HFFc6 (cell line): ENCODE measurements at places on chromosomes 4 and X. TPM values are rescaled to one million over a fixed set of nuclear protein-coding genes. Genes with fewer than 3 reads are reported as not detected.

Gene HERC5
- 0.05 TPM in 1 of 3 replicates, not detected in the others for total RNA-seq

Gene KLHL4
- not detected in 3 replicates for total RNA-seq

GRCh38 chrX:257681-258289 lies 23.4 kb upstream of the PLCXD1 start:
- H3K27ac ChIP-seq: no peak overlapping the region
- no peak overlapping the region for H3K4me3 ChIP-seq
- DNase-seq: no peak
- no peaks in the 10 kb centered on the region; the same call in 1 of the 2 replicates for H3K36me3 ChIP-seq

GRCh38 chr4:124060261-124060918 lies 652.1 kb downstream of the ANKRD50 start:
- H3K27ac ChIP-seq: no peak overlapping the region
- DNase-seq: no peak
- peaks cover 18% of the 10 kb centered on the region for H3K4me1 ChIP-seq
- no peaks in the 10 kb centered on the region for H3K36me3 ChIP-seq
- no peaks in the 10 kb centered on the region for H3K27me3 ChIP-seq

Gene TMEM47
- 83.7 to 118 TPM (median 99.4 TPM) in 3 replicates for total RNA-seq

GRCh38 chrX:39815631-39816030 lies 282.1 kb downstream of the BCOR start:
- DNase-seq: no peak
- H3K27ac ChIP-seq: no peak overlapping the region
- H3K36me3 ChIP-seq: no peaks in the 10 kb centered on the region
- H3K27me3 ChIP-seq: no peaks in the 10 kb centered on the region
- H3K4me3 ChIP-seq: no peak overlapping the region
- H3K4me1 ChIP-seq: peaks cover 24% of the 10 kb centered on the region

DNA sequence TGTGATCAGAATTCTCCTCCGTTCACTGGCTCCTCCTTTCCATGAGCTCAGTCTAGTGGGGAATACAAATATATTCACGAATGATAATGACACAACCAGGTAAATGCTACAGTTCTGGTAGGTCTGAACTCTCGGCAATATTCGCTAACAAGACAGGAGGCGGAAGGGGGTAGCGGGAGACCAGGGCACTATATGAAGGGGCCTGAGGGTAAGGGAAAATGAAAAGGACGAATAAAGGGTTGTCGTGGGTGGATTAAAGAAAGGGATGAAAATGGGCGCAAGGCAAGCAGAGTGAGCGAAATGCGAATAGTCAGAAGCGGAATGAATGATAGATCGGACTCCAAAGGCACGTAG lies 743 bp downstream of the NKAP start:
- H3K27me3 ChIP-seq: peaks cover 2% of the 10 kb centered on the region; the same call in 1 of the 2 replicates
- H3K4me1 ChIP-seq: peaks cover 14% of the 10 kb centered on the region
- no peak for DNase-seq
- no peaks in the 10 kb centered on the region for H3K36me3 ChIP-seq

DNA sequence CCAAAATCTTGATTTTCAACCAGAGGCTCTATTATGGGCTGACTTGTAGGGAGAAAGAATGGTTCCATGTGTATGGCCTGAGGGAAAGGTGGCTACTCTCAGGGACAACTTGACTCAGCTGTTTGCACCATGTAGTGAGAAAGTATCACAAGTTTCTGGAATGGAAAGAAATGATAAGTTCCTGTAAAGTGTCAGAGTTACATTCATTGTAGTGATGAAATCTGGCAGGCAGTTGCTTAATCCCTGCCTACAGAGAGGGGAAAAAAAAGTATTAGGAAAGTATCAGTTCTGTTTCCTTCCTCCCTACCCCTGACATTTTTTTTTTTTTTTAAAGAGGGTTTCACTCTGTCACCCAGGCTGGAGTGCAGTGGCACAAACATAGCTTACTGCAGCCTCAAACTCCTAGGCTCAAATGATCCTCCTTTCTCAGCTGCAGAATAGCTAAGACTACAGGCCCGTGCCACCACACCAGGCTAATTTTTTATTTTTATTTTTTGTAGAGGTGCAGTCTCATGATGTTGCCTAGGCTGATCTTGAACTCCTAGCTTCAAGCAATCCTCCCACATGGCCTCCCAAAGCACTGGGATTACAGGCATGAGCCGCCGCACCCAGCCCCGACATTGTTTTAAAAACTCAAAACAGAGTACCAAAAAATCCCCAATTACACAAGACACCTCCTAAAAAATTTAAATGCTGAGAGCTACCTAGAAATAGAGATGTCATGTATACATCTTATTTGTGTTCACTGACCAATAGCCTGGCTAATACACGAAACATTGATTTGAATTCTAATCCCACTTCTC lies 4.8 kb upstream of the FBXL5 start:
- H3K27me3 ChIP-seq: peaks cover 2% of the 10 kb centered on the region
- DNase-seq: no peak
- H3K27ac ChIP-seq: peak overlapping the region; percentile 5; the same call in 1 of the 2 replicates
- H3K36me3 ChIP-seq: peaks cover 6% of the 10 kb centered on the region; the same call in 1 of the 2 replicates

Gene ADGRG2
- total RNA-seq: not detected in 3 replicates

Gene DGKK
- not detected in 3 replicates for total RNA-seq

Gene LRP2BP
- 0.18 to 0.31 TPM (median 0.22 TPM) in 3 replicates for total RNA-seq

GRCh38 chr4:42498040-42498439 lies 100.8 kb downstream of the SHISA3 start:
- no peak for DNase-seq
- no peaks in the 10 kb centered on the region for H3K4me1 ChIP-seq
- H3K36me3 ChIP-seq: no peaks in the 10 kb centered on the region
- no peaks in the 10 kb centered on the region for H3K27me3 ChIP-seq
- H3K27ac ChIP-seq: no peak overlapping the region

DNA sequence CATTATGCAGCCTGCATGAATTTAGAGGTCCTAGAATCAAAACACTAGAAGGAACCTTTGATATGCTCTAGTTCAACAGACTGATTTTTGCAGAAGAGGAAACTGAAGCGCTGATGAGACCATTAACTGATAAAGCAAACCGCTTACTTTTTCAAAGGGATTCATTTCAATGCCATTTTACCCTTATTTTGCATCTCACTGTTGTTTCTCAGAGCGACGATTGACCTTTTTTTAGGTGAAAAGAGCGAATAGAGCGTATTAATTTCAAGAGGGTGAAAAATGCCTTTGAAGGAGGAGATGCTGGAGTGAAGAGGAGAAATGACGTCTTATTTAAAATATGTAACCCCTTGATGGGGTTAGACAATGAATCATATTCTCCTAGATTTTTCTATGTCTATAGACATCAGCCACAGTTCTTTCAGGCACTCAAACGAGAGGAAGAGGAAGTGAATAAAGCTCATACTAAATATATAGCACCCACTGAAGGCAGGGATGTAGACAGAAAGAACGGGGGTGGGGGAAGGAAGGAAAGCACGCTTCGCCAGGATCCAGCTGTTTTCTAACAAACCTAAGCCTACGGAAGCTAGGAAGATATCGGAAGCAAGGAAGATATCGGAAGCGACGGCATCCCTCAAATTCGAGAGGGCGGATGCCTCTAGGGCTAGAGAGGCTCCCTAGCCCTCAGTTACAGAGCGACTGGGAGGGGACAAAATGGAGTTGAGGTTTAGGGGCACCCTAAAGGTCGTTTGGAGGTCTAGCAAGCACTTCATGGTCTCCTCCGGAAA lies 848 bp downstream of the ACSL4 start:
- peak overlapping the region; percentile 99 for H3K27ac ChIP-seq
- DNase-seq: peak; percentile 45
- H3K36me3 ChIP-seq: peaks cover 24% of the 10 kb centered on the region
- peaks cover 34% of the 10 kb centered on the region for H3K4me1 ChIP-seq
- H3K4me3 ChIP-seq: peak overlapping the region; percentile 100

- H3K27ac ChIP-seq: no peak overlapping the region
- H3K27me3 ChIP-seq: no peaks in the 10 kb centered on the region; the same call in 1 of the 2 replicates
- H3K4me3 ChIP-seq: no peak overlapping the region
- H3K4me1 ChIP-seq: no peaks in the 10 kb centered on the region
Measured at GRCh38 chrX:132411310-132411977, 77.4 kb downstream of the MBNL3 start.

GRCh38 chr4:139973015-139973414 lies 181.0 kb downstream of the MAML3 start:
- no peak overlapping the region for H3K4me3 ChIP-seq
- no peak overlapping the region for H3K27ac ChIP-seq
- peaks cover 10% of the 10 kb centered on the region for H3K4me1 ChIP-seq
- no peaks in the 10 kb centered on the region for H3K27me3 ChIP-seq

- no peaks in the 10 kb centered on the region for H3K27me3 ChIP-seq
- peaks cover 8% of the 10 kb centered on the region; the same call in 1 of the 2 replicates for H3K36me3 ChIP-seq
- no peak overlapping the region for H3K4me3 ChIP-seq
- DNase-seq: no peak
- no peak overlapping the region for H3K27ac ChIP-seq
- no peaks in the 10 kb centered on the region for H3K4me1 ChIP-seq
Measured at GRCh38 chrX:24002167-24002566, 24.8 kb downstream of the KLHL15 start.

DNA sequence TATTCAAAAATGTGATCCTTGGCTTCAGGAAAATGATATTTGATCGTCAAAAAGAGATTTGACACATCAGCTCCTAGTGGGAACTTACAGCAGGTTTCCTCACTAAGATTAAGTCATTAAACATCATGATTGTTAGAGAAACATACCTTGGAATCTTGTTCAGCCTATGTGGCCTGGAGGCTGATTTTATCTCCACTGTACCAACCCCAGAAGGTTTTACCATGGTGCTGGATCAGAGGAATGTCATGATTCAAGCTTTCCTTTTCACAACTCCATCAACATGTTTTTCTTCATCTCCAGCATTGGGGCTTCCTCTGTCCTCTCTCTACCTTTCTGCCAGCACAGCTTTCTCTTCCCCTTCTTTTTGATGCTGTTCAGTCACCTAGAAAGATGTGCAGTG lies 68.4 kb upstream of the MID1IP1 start:
- H3K4me1 ChIP-seq: no peaks in the 10 kb centered on the region
- no peaks in the 10 kb centered on the region for H3K36me3 ChIP-seq
- H3K27me3 ChIP-seq: peaks cover 2% of the 10 kb centered on the region; the same call in 1 of the 2 replicates
- no peak overlapping the region for H3K27ac ChIP-seq

Gene FHIP1A
- 0.73 and 0.77 TPM in 2 replicates for total RNA-seq

Gene TCEAL2
- not detected in 3 replicates for total RNA-seq

DNA sequence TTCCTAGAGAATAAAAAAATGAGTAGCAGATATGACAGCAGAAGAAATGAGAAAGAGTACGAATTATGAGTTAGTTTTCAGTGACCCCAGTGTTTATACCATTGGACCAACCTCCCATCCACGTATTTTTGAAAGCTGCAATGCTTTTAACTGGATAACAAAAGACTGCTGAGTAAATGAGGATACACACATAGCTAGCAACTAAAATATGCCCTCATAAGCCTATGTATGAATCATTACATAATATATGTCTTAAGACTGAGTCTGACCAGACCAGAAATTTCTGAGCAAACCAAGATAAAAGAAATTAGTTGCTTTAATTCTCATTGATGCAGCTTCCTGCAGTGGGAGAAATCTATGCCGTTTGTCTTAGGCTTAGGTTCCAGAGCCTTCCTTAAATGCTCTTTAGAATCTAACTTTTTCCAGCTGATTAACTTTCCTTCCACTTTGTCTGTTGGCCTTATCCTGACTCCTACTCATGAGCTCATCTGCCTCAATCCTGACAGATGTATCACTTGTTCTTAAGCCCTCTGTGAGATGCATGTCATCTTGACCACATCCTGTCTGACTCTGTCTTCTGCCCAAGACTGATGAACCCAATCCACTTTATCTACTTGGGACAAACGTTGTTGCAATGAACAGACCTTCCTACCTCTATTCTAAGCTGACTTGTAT lies 301.4 kb upstream of the AADAT start:
- no peak overlapping the region for H3K27ac ChIP-seq
- H3K4me1 ChIP-seq: no peaks in the 10 kb centered on the region
- no peaks in the 10 kb centered on the region for H3K36me3 ChIP-seq
- DNase-seq: no peak
- H3K27me3 ChIP-seq: no peaks in the 10 kb centered on the region

DNA sequence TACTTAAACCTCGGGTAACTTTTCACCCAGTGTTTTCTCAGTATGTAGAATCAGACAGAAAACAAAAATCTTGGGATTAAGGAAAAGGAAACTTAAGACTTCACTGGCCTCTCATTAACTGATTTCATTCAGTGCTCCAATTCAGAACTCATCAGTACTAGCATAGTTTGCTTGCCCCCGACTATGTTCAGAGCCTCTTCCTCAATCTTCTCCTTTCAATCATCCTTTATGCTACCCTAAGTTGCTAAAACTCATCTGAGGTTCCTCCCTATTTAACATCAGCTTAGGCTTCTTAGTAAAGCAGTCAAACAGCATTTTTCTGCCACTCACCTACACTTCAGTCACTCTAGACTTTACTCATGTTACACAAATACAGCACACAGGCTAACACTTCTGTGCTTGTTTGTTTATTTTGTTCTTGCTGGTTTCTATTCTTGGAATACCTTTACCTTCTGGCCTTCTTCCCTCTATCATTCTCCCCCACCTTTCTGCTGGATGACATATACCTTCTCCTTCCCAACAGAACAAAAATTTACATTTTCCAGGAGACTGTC lies 163.0 kb upstream of the TLL1 start:
- no peaks in the 10 kb centered on the region for H3K36me3 ChIP-seq
- H3K27me3 ChIP-seq: no peaks in the 10 kb centered on the region
- no peak overlapping the region for H3K27ac ChIP-seq
- H3K4me3 ChIP-seq: no peak overlapping the region

GRCh38 chr4:25552580-25553271 lies 102.9 kb upstream of the SLC34A2 start:
- no peak for DNase-seq
- peaks cover 13% of the 10 kb centered on the region for H3K27me3 ChIP-seq
- H3K27ac ChIP-seq: no peak overlapping the region
- H3K36me3 ChIP-seq: no peaks in the 10 kb centered on the region
- no peaks in the 10 kb centered on the region for H3K4me1 ChIP-seq
- H3K4me3 ChIP-seq: peak overlapping the region; percentile 51; the same call in 1 of the 2 replicates

Gene TCEAL5
- not detected in 3 replicates for total RNA-seq

Gene MAGEB6
- total RNA-seq: not detected in 3 replicates

DNA sequence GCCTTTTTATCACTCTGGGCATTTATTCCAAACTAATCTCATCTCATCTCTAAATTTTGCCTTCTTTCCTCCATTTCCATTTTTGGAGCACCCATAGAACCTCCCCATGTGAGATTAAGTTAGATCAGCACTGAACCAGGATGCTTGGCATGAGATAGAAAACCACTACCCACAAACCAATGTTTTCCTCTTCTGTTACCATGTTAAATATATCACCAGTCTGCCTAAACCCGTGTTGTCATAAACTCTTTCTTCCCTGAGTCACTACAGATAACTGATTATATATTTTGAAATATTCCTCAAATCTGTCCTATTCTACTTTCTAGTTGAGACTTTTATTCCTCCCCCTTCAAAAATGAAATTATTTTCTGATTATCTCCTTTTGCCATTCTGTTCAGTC lies 37.6 kb downstream of the GABRB1 start:
- H3K4me3 ChIP-seq: no peak overlapping the region
- H3K27ac ChIP-seq: no peak overlapping the region
- H3K36me3 ChIP-seq: no peaks in the 10 kb centered on the region
- H3K4me1 ChIP-seq: peaks cover 25% of the 10 kb centered on the region
